ENCODE measurements at places on chromosomes 1 and 21.

DNA sequence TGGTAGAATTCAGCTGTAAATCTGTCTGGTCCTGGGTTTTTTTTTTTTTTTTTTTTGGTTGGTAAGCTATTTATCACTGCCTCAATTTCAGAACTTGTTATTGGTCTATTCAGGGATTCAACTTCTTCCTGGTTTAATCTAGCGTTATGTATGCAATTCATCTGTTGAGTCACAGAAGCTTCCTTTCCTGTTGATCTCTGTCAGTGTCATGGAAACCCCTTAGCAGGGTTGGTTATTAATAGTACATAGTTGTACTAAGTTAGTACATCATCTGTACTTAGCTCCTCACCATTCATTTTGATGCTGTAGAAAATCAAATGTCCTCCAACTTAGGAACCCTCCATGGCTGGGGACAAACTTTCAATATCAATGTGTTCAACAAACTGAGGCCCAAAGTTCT lies 51.0 kb upstream of the BARHL2 start:
- DNase-seq, result no peak

- DNase-seq, result no peak
These were observed 72.5 kb downstream of the FOXD2 start for GRCh38 chr1:47510282-47510811.

GRCh38 chr1:152111515-152111968 lies 3.7 kb downstream of the TCHH start:
- DNase-seq, result peak; percentile 57

GRCh38 chr21:32578107-32578691 lies 7.1 kb downstream of the TCP10L start:
- DNase-seq, result peak; percentile 40

- no peak for DNase-seq
These were observed 296.3 kb upstream of the ZP4 start for GRCh38 chr1:238186887-238187574.

- no peak for DNase-seq
These were observed 13.1 kb upstream of the COL24A1 start for GRCh38 chr1:86169625-86170024.

GRCh38 chr1:32753532-32754316 lies 51.2 kb upstream of the SYNC start:
- peak; percentile 70 for DNase-seq

- DNase-seq, result no peak
These were observed 839.0 kb downstream of the LRRIQ3 start for GRCh38 chr1:73359001-73359400.

DNA sequence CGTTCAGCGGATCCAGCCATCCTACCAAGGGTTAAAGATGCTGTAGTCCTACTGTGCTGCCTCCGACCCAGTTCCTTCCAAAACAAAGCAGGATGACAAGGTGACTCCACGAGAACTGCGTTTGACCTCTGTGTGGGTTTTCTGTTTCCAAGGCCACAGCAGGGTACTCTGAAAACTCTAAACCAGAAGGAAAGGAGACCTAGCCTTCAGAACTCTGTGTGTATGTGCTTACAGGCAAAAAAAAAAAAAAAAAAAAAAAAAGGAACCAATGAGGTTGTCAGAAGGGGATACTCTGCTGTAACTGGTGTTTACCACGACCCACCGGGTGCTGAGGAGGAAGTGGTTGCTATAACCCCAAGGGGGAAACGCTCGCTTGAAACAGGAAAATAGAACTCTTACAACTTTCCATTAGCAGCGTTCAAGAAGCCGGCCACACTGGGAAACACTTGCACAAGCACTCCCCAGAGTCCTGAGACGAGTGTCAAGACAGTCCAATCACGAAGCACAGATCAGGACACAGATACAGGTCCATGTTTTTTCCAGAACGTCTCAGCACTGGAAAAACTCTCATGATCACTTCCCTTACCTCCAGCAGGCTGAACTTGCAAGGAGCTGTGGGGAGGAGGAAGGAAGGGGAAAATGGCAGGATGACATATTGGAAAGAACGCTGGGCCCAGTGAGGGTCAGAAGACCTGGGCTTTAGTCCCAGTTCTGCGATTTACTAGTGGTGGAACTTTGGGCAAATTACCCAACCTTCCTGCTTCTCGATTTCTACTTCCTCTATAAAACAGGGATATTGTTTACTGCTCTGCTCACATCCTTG lies 64.0 kb downstream of the ITPKB start:
- DNase-seq, result peak; percentile 73

GRCh38 chr1:164895026-164895912 lies 336.3 kb downstream of the PBX1 start:
- DNase-seq, result no peak

GRCh38 chr1:233613252-233614172 lies at the start of gene KCNK1:
Gene KCNK1 (plus strand): TSS chr1:233614106. CDS start chr1:233614172, 66 bp downstream.
- DNase-seq, result peak; percentile 19

GRCh38 chr1:236494586-236495466 lies 29.0 kb upstream of the LGALS8 start:
- no peak for DNase-seq

DNA sequence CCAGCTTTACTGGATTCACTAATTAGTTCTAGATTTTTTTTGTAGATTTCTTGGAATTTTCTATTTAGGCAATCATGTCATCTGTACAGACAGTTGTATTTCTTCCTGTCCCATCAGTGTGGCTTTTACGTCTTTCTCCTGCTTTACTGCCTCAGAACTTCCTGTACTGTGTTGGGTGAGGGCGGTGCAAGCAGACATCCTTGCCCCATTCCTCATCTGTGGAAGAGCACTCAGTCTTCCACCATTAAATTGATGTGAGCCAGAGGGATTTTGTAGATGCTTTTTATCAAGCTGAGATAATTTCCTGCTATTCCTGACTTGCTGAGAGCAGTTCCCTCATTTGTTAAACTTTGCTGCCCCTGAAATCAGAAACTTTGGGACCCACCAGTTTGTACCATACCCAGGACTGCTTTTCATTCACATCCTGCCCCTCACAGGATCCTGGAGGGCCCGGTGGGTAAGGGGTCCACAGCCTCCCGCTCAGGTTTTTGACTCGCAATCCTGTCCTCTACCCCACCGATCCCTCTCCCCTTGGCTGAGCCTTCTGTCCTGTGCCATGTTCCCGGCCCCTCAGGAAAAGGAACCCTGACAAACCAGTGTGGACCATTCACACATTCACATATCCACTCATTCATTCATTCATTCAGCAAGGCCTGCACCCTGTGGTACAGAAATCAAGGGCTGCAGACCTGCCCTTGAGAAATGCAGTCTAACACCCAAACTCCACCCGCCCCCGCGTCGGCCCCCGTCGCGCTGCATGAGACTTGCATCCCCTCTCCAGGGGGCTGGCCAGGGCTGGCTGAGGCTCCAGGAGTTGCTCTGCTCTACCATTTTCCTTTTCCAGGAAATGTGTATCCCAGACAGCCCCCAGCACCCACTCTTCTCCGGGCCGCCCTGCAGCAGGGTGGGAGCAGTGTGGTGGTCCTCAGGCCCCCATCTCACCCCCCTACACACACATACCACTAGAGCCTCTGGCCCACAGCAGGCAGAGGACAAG lies 246.5 kb upstream of the VAMP3 start:
- no peak for DNase-seq

- no peak for DNase-seq
These were observed 114.8 kb downstream of the MAB21L3 start for GRCh38 chr1:116226017-116226416.

GRCh38 chr1:86159800-86160199 lies 3.2 kb upstream of the COL24A1 start:
- no peak for DNase-seq

- DNase-seq, result no peak
These were observed 25.4 kb downstream of the CHD5 start for GRCh38 chr1:6154525-6155319.

DNA sequence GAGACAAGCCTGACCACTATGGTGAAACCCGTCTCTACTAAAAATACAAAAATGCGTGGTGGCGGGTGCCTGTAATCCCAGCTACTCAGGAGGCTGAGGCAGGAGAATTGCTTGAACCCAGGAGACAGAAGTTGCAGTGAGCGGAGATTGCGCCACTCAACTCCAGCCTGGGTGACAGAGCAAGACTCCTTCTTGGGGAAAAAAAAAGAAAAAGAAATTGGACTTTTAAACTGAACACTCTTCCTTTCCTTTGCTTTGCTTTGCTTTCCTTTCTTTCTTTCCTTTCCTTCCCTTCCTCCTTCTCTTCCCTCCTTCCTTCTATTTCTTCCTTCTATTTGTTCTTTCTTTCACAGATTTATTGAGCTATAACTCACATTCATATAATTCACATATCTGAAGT lies 43.3 kb upstream of the PUM1 start:
- no peak for DNase-seq

- DNase-seq, result no peak
These were observed 1648.4 kb downstream of the KCNT2 start for GRCh38 chr1:194959795-194960194.

DNA sequence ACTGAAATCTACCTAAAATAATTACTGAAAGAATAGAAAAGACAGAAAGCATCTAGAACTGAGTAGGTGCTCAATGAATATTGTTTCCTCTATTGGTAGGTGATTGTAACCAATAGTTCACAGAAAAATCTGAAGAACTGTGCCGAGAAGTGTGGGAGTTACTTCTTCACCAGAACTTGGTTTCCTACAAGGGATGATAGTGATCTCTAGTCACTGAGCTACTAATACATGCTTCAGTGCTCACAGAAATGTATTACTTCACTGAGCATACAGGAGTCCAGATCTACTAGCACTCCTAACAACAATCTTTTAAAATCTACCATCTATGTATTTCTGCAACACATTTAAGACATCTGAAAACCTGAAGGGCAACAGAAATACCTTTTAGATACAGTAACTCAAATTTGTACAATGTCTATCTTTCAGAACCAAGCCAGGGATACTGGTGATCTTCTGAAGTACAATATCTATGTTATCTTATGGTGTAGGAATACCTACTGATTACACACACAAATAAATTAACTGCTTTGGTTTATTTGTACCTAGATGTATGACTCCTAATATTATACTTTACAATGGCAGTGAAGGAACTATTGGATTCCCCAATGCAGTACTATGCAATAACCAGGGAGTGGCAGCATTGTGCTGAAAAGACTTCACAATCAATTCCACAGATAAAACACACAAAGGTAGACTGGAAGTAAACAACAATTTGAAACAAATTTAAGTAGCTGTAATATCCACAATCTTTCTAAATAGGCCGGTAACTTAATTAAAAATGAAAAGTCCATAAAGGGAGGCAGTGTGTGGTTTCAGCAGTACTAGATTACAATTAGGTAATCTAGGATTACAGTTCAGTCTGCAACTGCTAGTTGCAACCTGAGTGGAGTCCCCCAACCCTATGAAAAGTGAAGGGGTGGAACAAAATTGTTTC lies 243.0 kb downstream of the SLC45A1 start:
- peak; percentile 18 for DNase-seq

- peak; percentile 57 for DNase-seq
These were observed 6.5 kb downstream of the KCNN3 start for GRCh38 chr1:154863315-154864174.

DNA sequence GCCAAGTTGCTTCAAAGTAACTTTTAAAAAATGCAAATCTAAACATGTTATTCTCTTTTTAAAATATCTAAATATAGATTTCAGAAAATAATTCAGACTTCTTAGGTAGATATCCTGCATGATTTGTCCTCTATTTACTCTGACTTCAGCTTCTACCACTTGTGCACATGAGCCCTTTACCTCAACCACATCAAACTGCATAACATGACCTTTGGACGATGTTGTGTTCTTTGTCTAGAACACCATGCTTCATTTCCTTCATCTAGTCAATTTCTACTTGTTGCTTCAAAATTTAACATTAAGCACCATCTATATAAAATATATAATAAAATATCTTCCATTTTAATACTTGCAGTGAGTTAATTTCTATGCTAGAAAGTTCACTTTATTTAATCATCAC lies 96.9 kb downstream of the PLPP3 start:
- DNase-seq, result no peak

DNA sequence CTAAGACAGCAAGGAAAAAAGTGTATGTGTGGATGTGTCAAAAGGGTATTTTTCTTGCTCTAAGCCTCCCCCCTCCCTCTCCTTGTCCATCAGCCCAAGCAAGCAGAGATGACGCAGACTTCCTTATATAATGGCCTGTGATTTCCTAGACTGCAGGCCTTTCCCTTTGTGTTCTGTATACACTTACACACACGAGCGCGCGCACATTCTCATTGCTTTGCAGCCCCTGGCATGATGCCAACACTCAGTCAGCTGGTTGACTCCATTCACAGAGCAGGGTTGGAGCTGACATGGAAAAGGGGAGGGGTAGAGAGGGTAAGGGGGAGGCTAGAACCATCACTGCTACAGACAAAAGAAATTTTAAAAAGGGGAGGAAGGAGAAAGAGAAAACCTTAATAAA lies 41.8 kb downstream of the GATAD2B start:
- DNase-seq, result peak; percentile 46

DNA sequence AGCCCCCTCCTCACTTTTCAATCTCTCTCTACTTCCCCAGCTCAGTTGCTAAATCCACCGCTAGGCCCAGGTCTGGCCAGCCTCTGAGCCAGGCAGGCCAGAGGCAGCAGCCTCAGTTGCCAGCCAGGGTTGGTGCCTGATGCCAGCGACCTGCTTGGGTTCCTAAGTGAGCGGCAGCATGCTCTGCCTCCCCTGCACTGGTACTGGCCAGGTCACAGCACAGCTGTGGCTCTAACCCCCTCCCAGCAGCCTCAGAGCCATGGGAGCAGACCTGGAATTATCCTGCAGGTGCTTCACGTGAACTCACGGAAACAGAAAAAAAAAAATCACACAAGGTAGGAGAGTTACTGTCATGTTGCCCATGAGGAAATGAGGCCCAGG lies 82.5 kb upstream of the ATF3 start:
- no peak for DNase-seq

DNA sequence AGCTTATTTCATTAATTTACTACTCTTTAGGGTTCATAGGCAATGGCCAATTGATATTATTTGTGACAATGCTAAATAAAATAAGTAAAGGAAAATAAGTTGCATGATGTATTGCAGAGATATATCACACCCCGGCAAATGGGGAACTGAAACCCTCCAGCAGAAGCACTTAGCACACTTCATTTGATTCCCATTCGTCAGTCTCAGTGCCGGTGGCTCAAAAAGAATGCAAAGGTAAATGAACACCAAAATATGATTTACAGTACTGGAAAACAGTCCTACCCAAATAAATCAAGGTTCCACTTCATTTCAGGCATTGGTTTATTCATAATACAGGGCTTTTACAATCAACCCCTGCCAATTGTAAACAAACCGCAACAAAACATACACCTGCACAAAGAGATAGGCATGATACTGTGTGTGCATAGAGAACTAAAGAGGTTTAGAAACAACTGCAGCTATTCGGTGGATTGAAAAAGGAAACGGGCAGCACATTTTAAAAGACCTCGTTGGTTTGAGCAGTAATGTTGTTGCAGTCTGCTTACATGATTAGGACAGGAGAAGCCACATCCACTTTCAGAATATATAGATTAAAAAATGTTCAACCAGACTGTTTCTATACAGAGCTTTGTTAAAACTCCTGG lies 1019.2 kb downstream of the TTLL7 start:
- DNase-seq, result no peak

DNA sequence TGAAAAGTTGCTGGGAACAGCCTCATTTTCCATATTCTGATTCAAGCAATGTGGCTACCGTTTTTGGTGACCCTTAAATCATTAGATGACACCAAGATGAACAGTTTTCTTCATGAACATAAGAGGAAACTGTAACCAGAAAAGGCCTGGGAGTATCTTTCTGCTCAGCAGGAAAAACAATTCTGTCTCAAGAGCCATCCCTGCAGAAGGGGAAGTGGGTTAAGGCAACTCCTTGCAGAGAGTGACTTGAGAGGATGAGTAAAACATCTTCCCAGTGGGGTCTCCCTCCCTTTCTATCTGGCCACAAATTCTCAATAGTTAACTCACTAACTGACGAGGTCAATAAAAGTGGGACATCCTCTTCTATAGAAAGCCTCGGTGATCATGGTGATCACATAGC lies 187.6 kb upstream of the NRIP1 start:
- DNase-seq, result no peak
